ENCODE measurements at places on chromosomes 6 and 20. TPM values are rescaled to one million over a fixed set of nuclear protein-coding genes. Genes with fewer than 3 reads are reported as not detected.

KHDRBS2 gene
- not detected for total RNA-seq

ULBP3 gene
- total RNA-seq = 19.4 TPM

TMEM151B gene
- total RNA-seq = 0.13 TPM

SLC32A1 gene
- total RNA-seq = not detected

Measured in thoracic aorta endothelial cell (primary cell).